ENCODE measurements at places on chromosomes 2 and 18. TPM values are rescaled to one million over a fixed set of nuclear protein-coding genes. Genes with fewer than 3 reads are reported as not detected.

Gene VWC2L
- not detected for total RNA-seq

Gene KCNE4
- 26.2 TPM for total RNA-seq

Gene IDH1
- 94.5 TPM for total RNA-seq

Gene MATN3
- 1.3 TPM for total RNA-seq

- DNase-seq: no peak
- no peak overlapping the region for H3K4me3 ChIP-seq
- H3K27ac ChIP-seq: no peak overlapping the region
Observed at GRCh38 chr18:28178720-28179119, 1.8 kb upstream of the CDH2 start.

DNA sequence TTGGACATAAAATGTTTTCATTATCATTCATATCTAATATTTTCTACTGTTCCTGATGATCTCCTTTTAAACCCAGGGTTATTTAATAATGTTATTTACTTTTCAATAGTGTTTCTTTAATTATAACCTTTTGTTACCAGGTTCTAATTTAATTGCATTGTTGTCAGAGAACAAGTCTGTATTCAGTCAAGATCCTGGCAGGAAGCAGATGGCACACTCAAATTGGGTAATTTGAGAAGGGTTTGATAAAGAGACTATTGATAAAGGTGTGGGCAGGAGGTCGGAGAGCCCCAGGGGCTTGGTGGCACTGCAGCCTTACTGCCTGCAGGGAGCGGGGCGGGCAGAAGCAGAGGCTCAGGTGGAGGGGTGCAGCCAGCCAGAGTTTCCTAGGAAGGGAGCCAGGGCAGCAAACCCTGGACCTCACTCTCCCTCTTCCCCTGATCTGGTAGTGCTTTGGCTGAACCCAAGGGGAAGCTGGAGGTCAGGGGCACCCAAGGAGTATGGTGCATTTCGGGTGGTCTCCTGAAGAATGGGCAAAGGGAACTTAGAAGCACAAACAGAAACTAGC is 2.3 kb upstream of the KIF1A start:
- H3K4me1 ChIP-seq: no peaks in the 10 kb centered on the region
- peaks cover 76% of the 10 kb centered on the region for H3K27me3 ChIP-seq
- H3K36me3 ChIP-seq: no peaks in the 10 kb centered on the region

DNA sequence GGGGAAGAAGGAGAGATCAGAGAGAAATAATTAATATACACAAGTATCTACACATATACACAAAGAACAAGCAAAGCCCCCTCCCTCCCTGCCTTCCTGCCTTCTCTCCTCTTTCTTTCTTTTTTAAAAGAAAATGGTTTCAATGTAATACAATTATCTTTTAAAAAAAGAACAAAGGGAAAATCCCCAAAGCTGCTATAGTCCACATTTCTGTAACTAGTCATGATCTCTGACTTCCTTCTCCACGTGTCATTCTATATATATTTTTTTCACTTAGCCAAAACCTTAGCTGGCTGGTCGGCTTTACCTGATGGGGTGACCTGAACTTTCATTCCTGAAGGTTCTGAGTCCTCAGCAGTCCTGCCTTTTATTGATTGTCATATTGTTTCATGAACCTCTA is 44.3 kb downstream of the MAP3K20 start:
- no peak overlapping the region for H3K4me3 ChIP-seq
- H3K4me1 ChIP-seq: no peaks in the 10 kb centered on the region
- peak overlapping the region; percentile 46 for H3K27ac ChIP-seq
- no peak for DNase-seq
- no peaks in the 10 kb centered on the region for H3K27me3 ChIP-seq

GRCh38 chr2:210303498-210303897 is 11.5 kb downstream of the MYL1 start:
- H3K27ac ChIP-seq: no peak overlapping the region
- H3K27me3 ChIP-seq: no peaks in the 10 kb centered on the region
- H3K4me3 ChIP-seq: no peak overlapping the region
- H3K36me3 ChIP-seq: no peaks in the 10 kb centered on the region
